ENCODE measurements at places on chromosomes 3 and 15.

DNA sequence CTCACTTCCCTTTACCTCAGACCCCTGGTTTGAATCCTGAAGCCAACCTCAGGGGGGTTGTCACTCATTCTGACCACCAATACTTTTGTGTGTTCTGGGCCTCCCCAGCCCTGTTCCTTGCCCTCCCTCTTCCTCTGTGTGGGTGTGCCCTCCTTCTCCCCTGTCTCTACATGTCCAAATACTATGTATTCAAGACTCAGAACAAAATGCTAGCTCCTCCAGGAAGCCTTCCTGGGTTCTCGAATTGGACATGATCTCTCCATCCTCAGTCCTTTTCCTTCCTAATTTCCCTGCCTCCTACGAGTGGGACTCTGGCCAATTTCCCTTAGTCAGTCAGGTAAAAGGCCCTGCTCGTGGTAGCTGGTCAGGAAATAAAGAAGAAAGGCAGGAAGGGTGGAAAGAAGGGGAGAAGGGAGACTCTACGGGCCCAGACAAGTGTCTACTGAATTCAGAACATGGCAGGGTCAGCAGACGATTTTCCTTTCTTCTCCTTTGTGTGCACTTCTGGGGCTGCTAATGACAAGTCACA lies 79.7 kb downstream of the BDH1 start:
- no peak for DNase-seq

DNA sequence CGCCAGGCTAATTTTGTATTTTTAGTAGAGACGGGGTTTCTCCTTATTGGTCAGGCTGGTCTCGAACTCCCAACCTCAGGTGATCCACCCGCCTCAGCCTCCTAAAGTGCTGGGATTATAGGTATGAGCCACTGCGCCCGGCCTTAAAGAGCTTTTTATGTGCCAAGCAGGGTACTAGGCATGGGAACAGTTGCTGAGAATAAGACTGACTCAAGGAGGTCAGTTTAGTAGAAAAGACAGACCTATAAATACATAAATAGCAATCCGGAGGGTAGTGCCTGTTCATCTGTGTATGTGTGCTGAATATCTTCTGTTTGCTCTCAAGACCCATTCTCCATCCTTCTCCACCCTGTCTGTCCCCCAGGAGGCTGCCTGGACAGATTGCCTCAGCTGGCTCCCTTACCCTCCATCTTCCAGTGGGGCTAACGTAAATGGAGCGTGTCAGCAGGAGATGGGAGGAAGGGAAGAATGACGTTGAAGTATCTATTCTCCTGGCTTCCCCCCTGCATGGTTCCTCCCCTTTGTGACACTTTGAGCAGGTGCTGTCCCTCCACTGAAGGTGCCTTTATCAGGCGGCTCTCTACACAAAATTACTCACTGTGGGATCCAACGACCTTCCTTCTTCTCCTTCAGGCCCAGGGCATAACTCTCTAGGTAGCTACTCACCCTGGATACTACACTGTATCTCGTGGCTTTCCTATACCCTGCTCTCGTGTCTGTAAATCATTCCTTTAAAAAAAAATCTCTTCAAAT lies 31.1 kb downstream of the FBXO40 start:
- no peak for DNase-seq

DNA sequence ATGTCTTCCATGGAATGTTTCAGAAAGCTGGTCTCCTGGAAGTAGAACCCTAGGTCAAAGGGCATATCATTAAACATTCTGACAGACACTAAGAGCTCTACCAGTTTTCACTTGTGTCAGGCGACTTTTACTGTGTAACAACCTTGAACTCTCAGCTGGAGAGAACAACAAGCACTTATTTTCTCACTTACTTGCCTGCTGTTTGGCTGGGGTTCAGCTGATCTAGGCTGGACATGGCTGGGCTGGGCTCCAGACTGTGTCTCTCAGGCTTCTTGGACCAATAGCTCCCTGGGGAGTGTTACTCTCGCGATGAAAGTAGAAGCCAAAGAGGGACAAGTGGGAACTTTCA lies 527.3 kb downstream of the SHQ1 start:
- DNase-seq: no peak

- DNase-seq: no peak
Measured at GRCh38 chr3:13931172-13931571, 51.3 kb upstream of the WNT7A start.

GRCh38 chr3:133472889-133473288 lies 73.0 kb downstream of the BFSP2 start:
- no peak for DNase-seq

- DNase-seq: no peak
Measured at GRCh38 chr3:179970746-179971145, 66.0 kb downstream of the PEX5L start.

DNA sequence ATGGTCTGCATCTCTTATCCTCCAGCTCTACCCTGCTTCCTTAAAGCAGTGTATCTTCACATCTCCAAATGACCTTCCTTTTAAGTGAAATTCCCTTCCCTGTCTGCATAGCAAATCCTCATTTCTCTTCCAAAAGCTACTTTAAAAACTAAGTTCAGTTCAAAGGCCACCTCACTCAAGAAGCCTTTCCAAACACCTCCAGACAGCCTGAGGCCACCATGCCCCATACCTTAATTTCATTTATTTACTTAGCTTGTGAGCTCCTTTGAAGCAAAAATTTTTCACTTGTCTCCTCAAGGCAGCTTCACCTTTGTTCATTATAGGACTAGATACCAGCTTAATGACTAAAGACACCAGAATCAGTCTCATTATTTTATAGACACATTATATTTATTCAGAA lies 39.4 kb downstream of the PIGB start:
- no peak for DNase-seq

- DNase-seq: no peak
Measured at GRCh38 chr15:95085056-95085455, 853.7 kb downstream of the MCTP2 start.

DNA sequence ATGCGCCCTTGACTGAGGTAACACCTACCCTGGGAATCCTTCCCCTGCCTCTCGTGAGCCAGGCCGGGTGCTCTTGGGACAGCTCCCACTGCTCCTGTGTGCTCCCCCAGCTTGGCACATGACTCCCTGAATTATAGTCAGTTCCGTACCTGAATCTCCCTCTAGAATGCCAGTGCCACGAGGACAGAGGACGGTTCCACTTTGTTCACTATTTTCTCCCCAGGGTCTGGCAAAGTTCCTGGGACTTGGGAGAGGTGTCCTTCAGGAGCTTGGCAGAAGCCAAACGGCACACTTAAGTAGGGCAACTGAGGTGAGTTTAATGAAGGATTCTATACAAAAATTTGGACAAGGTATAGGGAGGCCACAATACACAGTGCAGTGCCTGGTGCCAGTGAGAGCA lies 9.8 kb downstream of the CCR5AS start:
- no peak for DNase-seq

DNA sequence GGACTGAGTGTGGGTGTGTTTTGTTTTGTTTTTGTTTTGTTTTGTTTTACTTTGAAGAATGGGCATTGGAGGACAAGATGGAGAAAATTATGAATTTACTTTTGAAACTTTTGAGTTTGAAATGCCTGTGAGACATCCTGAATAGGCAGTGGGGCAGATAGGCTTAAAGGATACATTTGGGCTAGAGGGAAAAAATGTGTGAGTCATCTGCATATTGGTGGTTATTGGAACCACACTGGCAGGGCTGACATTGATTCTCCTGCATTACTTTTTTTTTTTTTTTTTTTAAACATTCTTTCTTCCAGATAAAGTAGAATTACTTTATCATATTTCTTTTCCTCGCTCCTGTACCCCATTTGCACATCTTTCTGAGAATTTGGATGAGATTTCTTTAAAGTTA lies 56.1 kb downstream of the CALML4 start:
- DNase-seq: no peak

- DNase-seq: peak; percentile 17
Measured at GRCh38 chr3:120214176-120214575, 70.8 kb downstream of the GPR156 start.

DNA sequence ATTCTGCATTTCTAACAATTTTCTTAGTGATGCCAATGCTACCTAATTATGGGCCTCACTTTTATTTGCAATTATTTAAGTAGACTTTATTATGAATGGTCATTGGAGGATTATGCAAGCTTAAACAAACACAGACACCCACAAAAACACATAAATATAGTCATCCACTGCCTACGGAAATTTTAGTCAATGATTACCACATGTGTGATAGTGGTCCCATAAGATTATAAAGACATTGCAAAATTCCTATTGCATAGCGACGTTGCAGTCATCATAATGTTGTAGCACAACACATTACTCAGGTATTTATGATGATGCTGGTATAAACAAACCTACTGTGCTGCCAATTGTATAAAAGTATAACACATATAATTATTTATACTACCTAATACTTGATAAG lies 247.8 kb upstream of the ALCAM start:
- no peak for DNase-seq

GRCh38 chr3:146970236-146970635 lies 365.1 kb upstream of the PLSCR5 start:
- DNase-seq: no peak

DNA sequence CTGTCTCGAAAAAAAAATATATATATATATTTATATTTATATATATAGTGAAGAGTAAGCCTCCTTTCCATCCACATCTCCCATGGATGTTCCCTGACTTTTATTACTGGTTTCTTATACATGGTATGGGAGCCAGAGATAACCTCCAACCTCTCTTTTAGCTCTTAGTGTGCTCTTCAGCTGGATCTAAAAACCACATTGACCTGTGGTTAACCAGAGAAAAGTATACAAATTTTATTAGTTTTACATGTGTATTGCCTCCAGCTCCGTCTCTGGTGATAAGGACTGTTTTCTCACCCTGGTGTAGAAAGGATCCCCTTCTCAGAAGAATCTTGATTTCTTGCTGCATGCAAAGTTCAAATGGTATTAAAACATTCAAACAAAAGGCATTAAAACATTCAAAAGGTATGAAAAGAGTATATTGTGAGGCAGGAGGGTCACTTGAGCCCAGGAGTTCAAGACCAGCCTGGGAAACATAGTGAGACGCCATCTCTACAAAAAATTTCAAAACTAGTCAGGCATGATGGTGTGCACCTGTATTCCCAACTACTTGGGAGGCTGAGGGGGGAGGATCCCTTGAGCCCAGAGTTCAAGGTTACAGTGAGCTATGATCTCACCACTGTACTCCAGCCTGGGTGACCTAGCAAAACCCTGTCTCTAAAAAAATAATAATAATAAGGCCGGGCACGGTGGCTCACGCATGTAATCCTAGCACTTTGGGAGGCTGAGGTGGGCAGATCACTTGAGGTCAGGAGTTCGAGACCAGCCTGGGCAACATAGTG lies 13.5 kb upstream of the TTBK2 start:
- no peak for DNase-seq

GRCh38 chr3:146110161-146110560 lies 50.8 kb downstream of the PLOD2 start:
- no peak for DNase-seq

DNA sequence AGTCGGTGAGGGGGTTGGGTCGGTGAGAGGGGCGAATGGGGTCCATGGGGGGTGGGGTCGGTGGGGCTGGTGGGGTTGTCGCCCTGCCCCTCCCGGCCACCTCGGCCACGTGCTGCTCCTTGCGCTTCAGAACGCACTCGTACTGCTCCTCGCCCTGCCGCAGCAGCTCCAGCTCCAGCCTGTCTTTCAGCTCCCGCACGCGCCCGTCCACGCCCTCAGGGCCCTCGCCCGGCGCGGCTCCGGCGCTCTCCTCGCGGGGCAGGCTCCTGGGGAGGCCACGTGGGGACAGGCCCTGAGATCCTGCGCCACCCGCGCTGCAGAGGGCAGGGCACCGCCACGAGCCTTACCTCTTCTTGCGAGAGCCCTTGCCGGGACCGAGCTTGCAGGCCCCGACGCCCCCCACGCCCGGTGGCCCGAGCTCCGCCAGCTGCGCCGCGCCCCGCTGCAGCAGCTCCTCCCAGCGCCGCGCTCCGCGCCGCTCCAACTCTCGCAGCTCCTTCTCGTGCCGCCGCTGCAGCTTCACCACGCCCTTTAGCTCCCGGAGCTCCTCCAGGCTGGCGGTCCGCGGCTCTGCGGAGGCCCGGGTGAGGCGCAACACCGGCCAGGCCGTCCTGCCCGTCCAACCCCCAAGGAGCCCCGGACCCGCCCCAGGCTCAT lies 8.2 kb upstream of the ANKRD63 start:
- peak; percentile 69 for DNase-seq

DNA sequence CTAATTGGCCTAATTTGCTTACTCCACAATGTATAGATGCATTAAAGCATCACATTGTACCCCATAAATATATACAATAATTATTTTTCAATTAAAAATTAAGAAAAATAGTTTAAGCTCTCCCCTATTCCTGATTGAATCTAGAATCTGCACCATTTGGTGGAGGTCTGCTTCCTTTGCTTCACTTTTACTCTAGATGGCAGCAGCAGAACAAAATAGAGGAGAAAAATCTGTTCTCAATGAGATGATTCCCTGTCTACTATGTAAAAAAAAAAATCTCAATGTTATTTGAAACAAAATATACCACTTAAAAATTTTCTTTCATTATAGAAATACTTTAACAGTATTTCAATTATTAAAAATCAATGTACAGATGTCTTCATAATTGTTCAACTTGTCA lies 109.6 kb upstream of the FXR1 start:
- no peak for DNase-seq

- no peak for DNase-seq
Measured at GRCh38 chr15:49122541-49123062, 32.8 kb downstream of the COPS2 start.

DNA sequence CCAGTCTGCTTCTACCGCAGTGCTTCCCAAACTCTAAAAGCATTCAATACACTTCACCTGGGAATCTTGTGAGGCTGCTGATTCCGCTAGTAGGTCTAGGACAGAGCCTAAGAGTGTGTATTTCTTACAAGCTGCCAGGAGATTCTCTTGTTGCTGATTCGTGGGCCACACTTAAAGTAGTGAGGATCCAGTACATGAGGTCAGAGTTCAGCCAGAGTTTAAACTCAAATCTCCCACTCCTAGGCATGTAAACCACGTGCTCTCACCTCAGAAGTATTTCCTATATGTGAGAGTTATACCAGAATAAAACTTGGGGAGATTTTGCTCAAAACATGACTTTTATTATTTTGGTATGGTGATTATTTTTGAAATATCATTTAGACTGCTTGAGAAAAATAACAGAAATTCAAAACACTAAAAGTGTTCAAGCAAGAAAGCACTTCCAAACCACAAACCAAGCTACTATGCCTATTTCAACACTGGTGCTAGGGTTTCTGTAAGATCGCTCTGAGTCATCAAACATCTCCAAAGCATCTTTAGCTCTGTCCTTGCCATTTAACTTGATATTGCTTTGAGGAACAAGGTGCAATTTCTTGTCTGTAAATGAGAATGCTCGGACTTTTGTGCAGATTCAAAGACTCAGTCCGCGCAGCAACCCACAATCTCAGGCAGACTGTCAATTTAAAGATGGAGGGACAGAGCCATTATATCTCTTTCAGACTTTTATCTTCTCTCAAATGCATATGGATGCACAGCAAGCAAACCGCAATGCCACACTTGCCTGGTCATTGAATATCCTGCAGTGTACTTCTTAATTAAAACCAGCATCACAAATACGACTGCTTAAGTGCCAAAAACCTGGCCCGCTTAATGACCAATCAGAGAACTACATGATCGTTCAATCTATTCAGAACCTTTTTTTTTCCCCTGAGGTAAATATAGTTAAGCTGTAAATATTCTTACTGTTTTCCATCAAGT lies 59.8 kb downstream of the AGTR1 start:
- no peak for DNase-seq

GRCh38 chr15:65071381-65071811 lies 3.6 kb upstream of the RASL12 start:
- no peak for DNase-seq

- DNase-seq: no peak
Measured at GRCh38 chr3:143529018-143529478, 319.2 kb downstream of the SLC9A9 start.

GRCh38 chr15:34621675-34622074 lies 38.2 kb upstream of the GOLGA8B start:
- DNase-seq: peak; percentile 61

All from SK-N-DZ (cell line).